ENCODE measurements at places on chromosomes 1 and 21.

GRCh38 chr1:41073971-41074370, 52.4 kb upstream of the SLFNL1 start:
- no peak for DNase-seq

DNA sequence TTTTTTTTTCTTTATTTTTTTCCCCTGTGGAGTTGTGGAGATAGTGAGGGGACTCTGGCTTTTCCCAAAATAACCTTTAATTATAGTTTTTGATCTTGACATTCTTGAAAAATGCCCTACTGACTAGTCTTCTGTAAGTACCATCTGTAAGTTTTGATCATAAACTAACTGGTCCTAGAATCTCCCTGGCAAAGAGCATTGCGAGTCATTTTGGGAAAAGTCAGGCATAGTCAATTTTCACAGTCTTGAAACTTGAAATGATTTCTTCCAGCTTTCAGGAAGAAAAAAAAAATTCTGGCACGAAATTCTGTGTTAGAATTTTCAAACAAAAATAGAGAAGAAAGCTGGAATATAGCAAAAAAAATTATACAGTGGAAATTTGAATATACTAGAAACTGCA, 181.2 kb upstream of the SNX7 start:
- no peak for DNase-seq

DNA sequence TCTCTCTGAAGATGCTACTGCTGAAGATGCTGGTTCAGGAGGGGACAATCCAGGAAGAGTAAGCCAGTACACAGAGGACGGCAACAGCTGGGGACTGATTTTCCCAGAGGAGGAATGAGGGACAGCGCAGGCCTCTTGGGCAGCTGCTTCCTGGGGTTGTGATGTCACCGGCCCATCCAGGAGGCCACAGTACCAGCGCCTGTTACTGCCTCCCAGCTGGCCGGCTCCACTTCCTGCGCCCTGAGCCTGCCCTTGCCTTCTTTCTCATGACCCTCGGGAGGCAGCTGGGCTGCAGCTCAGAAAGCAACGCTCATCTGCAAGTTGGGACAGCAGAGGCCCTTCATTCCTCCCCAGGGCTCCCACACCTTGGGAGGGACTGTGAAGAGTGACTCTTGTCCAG, 21.9 kb upstream of the ID3 start:
- DNase-seq, result no peak

DNA sequence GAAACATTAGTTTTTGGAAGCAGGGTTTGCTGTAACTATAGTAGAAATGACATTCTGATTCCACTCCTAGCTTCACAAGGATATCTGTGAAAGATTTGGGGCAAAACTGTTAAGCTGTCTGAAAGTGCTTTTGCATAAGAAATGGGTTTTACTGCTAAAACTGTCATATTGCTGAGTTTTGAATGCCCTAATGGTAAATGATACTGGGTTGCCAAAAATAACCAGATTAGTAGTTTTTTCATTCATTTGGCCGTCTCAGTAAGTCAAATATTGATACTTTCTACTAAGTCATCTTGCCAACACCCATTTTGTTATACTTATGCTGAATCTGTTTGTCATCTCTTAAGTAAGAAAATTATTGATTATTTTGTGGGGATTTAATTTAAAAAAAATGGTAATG, 399 bp upstream of the PTPRC start:
- no peak for DNase-seq

- no peak for DNase-seq
These were observed 854 bp upstream of the ZRANB2 start for GRCh38 chr1:71081697-71082080.

- no peak for DNase-seq
These were observed 45.3 kb downstream of the PKP1 start for GRCh38 chr1:201328576-201328975.

- no peak for DNase-seq
These were observed 64.3 kb upstream of the VTCN1 start for GRCh38 chr1:117275055-117275454.

DNA sequence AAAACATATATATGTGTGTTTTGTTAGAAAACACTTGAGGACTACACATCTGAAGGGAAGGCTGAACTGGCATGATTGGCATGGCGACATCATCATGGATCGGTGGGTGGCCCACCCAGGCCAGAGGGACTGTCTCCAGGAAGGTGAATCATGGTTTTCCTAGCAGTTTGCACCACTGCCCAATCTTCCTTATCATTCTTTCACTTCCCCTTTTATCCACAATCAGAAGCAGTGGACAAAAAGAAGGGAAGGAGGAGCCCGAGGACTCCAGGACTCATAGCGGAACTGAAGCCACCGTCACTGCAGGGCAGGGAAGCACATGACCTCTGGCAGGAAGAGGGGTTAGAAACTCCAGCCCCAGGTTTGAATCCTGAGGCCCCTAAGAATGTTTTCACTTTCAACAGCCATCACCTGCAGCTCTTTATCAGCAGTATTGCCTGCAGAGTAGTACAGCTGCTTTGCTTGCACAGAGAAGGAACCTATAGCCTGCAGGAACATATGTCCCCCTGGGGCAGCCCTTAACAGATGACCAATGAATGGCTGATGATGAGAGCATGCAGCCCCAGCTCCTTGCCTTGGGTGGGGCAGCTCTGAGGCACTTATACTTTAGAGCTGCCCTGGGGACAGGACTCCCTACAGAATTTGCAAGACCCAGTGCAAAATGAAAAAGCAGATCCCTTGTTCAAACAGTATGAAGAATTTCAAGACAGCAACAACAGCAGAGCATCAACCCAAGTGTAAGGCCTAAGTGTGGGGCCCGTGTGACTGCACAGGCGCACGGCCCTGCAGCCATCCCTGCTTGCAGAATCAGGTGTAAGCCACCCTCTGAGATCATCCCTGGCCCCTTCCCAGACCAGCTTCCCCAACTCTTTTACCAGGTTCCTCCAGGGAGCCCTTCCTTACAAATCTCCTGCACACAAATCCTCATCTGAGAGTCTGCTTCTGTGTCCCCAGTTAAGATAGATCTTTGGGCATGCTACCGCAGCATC, 241.8 kb upstream of the IRF2BP2 start:
- no peak for DNase-seq

DNA sequence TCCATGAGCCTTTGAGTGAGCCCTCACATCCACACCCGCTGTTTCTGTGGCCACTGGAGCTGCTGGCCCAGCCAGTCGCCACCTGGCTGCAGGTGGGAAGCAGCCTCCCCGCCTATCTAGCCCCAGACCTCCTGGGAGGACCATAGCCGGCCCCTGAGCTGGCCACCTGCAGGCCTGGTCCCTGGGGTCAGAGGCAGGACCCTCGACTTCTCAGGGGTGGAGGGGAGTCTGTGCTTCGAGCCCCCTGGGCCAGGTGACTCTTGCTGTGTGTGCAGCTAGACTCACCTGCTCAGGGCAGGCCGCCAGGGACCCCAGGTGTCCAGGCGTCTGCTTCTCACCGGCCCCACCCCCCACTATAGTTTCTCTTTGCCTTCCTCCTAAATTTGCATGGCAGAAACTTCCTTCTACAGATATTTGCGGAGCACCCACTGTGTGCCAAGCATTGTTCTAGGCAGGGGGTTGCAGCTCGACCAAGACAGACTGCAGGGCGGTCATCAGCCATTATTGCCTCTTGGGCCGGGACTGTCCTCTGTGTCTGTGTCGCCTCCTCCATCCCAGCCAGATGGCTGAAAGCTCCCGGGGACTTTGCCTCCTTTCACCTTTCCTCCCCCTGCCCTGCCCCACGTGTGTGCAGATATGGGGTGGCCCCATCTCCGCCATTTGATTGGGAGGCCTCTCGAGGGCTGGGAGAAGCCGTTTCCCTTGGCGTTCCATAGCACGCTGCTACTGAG, 27.3 kb downstream of the SPSB1 start:
- no peak for DNase-seq

- DNase-seq, result no peak
These were observed 5.3 kb upstream of the MROH9 start for GRCh38 chr1:170929835-170930554.

GRCh38 chr1:3471356-3472087, 17.1 kb downstream of the ARHGEF16 start:
- no peak for DNase-seq

GRCh38 chr1:15981679-15982078, 5.8 kb upstream of the ZBTB17 start:
- no peak for DNase-seq

- DNase-seq, result no peak
These were observed 151.0 kb upstream of the C1orf87 start for GRCh38 chr1:60224523-60224922.

DNA sequence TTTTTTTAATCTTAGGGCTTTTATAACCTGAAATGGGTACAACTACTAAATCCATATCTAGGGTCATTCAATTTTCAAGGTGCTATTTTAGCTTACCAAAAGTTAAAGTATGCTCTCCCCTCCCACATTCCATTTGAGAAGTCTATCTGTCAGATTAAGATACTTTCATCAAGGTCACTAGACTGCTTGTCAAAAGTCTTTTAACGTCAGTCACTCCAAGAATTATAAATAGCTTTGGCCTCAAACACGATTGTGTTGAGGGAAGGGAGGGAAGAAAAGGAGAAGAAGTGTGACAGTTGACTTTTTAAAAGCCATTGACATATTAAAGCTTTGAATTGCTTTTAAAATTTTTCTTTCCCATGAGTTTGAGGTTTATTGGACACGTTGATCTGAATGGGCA, 175.8 kb downstream of the PTGER3 start:
- no peak for DNase-seq

GRCh38 chr1:11654137-11654938, at the start of the genes FBXO2 and FBXO44:
Gene FBXO2 (minus strand): TSS chr1:11654429. CDS start chr1:11654340, 89 bp downstream.
Gene FBXO44 (plus strand): TSS chr1:11654877. CDS start chr1:11655836, 959 bp downstream.
- DNase-seq, result peak; percentile 62

DNA sequence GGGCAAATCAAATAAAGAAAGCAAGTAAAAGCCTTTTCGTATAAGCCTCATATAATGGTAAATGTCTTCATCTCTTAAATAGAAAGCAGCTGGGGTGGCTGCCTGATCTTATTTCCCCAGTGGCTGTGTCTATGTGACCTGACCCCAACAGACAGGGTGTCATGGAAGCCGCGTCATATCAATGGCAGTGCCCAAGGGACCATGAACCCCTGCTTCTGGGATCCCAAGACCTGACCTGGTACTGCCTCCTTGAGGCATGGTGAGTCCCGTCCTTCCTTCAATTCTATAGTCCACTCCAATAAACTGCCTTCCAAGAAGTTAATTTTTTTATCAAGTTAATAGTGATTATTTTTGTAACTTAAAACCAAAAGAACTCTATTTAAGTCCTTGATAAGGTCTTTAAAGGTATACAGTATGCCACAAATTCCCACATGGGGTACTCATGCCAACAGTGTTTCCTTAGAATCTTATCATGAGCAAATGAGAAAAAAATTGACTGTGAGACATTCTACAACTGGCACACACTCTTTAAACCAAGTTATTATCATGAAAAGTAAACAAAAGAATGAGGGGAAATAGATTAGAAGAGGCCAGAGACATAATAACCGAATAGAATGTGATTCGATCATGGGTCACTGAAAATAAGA, 104.6 kb downstream of the ADSS2 start:
- DNase-seq, result no peak

DNA sequence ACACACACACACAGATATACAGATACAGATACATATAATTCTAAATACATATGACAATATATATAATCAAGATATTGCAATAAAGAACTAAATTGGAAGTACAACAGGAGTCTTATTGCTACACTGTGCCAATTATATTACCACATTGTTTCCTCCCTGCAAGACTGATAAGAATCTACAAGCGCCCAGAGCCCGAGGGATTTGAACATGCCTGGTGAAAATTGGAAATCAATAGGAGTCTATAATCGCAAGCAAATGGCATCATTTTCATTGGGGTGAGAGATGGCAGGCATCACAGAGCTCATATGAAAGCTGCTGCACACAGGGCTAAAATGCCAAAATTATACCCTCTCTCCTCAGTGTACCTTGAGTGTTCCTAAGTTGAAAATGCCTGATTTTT, 152.9 kb upstream of the PTBP2 start:
- DNase-seq, result no peak

GRCh38 chr1:181319907-181320306, 163.4 kb upstream of the CACNA1E start:
- no peak for DNase-seq

DNA sequence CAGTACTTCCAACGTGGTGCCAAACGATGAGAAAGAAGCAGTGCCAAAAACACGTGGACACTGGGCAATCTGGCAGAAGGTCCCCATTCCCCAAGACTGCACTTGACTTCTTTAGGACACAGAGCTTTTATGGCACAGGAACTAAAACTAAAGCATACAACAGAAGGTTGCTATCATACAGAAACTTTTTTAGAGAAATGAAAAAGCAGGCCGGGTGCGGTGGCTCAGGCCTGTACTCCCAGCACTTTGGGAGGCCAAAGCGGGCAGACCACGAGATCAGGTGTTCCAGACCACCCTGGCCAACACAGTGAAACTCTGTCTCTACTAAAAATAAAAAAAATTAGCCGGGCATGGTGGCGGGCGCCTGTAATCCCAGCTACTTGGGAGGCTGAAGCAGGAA, 43.0 kb downstream of the GNB1 start:
- no peak for DNase-seq

DNA sequence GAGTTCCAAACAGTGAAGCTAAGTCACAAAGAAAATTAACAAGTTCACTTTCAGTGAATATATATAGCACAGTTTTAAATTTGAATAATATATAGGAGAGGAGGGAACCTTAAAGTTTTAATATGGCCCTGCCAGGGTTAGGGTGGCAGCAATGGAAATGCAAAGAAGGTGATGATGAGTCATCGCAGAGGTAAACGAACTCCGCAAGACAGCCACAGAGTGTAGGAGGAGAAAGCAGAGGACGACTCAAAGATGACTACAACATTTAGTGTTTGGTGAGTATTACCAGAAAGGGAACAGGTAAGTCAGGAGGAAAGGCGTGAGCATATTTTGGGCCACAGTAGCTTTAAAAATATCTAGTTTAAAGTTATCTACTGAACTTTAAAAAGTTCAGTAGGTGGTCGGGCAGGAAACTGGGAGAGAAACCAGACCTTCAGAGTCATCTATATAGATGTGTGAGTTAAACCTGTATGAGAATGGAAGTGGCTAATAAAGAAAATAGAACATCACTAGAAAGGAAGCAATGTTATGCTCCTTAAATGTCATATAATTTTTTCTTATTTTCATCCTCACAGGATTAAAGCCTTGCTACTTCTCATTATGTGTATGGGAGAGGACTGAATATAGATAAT, 75.7 kb downstream of the UCHL5 start:
- no peak for DNase-seq

DNA sequence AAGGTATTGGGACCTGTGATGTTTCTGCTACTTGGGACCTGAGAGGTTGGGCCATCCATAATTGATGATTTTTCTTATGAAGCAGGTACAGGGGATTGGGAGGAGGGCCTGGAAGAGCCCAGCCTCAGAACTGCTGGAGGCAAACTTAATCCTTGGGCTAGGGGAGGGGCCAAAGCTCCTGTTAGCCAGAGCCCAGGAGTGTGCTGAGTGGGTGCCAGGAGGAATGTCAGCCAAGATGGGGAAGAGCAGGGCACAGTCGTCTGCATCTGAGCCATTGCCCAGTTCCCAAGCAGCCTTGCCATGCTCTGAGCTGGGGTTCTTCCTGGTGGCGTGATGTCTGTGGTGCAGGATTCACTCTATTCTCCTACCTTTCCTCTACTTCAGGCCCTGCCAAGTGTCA, 5.8 kb downstream of the MAPKAPK2 start:
- DNase-seq, result no peak

GRCh38 chr21:25552856-25553255, 54.4 kb downstream of the MRPL39 start:
- no peak for DNase-seq

All from T follicular helper cell (primary cell).